ENCODE measurements at places on chromosomes 13 and 19.

- no peak for DNase-seq
Observed at GRCh38 chr19:35767288-35768081, 7.9 kb upstream of the ARHGAP33 start.

DNA sequence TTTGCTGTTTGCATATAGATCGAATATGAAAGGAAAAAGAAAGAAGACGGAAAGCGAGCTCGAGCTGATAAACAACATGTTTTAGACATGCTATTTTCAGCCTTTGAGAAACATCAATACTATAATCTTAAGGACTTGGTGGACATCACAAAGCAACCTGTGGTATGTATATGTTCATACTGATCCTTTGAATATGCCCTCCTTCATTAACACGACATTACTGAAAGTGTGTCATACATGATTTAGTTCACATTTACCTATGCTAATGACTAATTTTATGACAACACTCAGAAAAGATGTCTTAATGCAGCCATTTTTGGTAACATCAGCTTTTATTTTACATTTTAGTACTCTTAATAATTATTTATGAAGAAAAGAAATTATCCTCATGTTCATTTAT lies 66.4 kb upstream of the KCTD4 start:
- DNase-seq: no peak

DNA sequence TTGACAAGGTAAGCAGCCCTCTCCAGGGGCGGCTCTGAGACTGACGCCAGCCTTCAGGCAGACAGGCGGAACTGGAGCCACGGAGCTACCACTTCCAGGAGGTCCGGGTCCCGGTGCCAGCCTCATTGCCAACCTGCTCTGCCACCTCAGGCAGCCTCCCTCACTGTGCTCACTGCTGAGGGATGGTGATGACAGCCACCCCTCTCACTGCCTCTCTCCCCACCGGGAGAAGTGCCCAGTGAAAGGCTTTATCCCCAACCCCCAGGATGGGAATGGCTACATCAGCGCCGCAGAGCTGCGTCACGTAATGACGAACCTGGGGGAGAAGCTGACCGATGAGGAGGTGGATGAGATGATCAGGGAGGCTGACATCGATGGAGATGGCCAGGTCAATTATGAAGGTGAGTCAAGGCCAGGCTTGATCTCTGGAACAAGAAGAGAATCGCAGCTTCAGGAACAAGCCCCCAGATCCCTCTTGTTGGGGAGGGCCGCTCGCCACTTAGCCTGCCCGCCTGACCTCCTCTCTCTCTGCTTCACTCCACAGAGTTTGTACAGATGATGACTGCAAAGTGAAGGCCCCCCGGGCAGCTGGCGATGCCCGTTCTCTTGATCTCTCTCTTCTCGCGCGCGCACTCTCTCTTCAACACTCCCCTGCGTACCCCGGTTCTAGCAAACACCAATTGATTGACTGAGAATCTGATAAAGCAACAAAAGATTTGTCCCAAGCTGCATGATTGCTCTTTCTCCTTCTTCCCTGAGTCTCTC lies 7.6 kb downstream of the CALM3 start:
- no peak for DNase-seq

DNA sequence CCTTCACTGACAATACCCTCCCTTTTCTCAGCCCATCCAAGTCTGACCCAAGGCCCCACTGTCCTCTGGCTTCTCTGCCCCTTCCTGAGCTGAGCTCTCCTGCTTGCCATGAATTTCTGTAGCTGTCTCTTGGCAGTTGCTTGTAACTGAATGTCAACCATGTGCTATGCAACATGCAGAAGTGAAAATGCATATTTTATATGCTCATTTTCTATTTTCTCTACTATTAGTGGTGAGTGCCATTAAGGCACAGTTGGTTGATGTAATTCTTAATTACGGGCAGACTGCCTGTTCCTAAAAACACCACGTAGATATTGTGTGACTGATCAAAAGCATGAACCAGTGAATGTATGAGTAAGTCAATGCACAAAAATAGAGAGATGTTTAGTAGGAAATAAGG lies 29.6 kb downstream of the TNFSF11 start:
- no peak for DNase-seq

DNA sequence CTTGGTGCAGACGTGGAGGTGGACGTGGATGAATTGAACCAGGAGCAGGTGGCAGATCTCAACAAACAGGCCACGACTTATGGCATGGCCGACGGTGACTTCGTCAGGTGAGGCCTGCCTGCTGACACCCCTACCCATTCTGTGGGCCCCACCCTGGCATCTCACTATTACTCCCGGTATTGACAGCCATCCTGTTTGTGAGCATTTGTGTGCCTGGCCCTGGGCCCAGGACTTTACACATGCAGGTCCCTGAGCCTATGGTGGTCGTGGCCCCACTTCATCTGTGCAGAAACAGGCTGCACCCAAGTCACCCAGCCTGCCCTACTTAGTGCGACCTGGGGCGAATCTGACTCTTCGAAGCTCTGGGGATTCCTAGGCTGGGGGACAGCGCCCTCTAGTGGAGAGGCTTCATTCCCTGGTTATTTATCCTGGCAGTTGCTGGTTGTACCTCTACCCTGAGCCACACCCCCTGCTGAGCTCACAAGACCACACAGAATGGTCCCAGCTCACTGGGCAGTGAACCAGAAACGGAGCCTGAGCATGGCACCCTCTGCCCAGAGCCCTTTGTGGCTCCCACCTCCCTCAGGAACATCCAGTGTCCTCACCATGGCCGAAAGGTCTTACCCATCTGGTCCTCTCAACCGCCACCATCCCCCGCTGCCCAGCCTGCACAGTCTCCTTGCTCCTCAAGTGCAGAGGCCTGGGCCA lies 16.9 kb downstream of the ZNF296 start:
- DNase-seq: no peak

DNA sequence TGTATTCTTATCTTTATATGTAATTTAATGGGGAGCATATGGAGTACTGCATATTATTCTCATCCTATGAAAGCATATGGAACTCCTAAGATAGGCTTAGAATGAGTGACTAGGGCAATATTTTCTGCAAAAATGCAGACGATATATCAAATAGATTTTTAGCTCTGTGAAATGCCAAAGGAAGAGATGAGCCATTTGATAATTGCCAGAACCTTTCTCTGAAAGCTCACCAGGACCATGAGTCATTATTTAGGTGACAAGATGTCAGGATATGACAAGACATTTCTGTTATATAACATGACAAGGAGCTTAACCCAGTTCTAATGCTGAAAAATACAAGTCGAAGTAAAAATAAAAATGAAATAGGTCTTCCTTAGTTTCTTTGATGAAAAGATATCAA lies 145.0 kb downstream of the SLITRK6 start:
- DNase-seq: no peak

- DNase-seq: peak; percentile 70
Observed at GRCh38 chr19:55080121-55080967, 4.7 kb downstream of the EPS8L1 start.

GRCh38 chr13:50511877-50512341 lies 331.6 kb downstream of the DLEU7 start:
- DNase-seq: no peak

GRCh38 chr13:32660227-32660626 lies 74.0 kb downstream of the PDS5B start:
- no peak for DNase-seq

Measured in NCI-H1048 (cell line).